T-cell (primary cell): ENCODE measurements at places on chromosomes 16 and 17. TPM values are rescaled to one million over a fixed set of nuclear protein-coding genes. Genes with fewer than 3 reads are reported as not detected.
A peak's percentile ranks its signal among the peaks of the same experiment; 100 is the strongest.

DNA sequence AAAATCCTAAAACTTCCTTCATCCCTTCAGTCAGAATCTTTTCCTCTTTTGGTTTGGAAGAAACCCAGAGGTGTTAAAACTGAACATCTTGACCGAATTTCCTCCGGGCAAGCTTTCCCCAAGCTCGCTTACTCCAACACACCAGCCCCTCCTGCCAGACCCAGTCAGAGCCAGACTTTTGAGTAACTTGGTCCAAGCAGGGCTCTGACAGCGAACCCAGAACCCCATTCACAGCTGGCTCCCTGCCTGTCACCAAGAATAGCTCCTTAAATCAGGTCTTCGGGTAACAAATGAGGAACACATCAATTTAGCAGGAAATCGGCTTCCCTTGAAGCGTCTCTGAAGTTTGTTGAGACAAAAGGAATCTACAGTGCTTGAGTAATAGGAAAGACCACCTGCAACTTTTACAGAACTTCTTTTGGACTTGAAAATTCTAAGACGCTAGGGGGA, 27.3 kb downstream of the GAS7 start:
- no peak for DNase-seq
- peaks cover 6% of the 10 kb centered on the region for H3K27me3 ChIP-seq
- H3K36me3 ChIP-seq, result no peaks in the 10 kb centered on the region
- H3K4me3 ChIP-seq, result no peak overlapping the region

- no peak overlapping the region for H3K27ac ChIP-seq
- no peak for DNase-seq
- H3K27me3 ChIP-seq, result peaks cover 30% of the 10 kb centered on the region
- peaks cover 20% of the 10 kb centered on the region for H3K4me1 ChIP-seq
Observed at GRCh38 chr16:88430185-88430523, 22.9 kb upstream of the ZFPM1 start.

- H3K36me3 ChIP-seq, result peaks cover 2% of the 10 kb centered on the region
- peak within 1 kb of the TSS; percentile 78 for H3K27ac ChIP-seq
- peak within 1 kb of the TSS; percentile 81 for H3K4me3 ChIP-seq
Observed at GRCh38 chr17:58691701-58692238, at the start of gene TEX14. Gene TEX14 (minus strand): TSS chr17:58692045. CDS start chr17:58652001, 40,044 bp downstream.

DNA sequence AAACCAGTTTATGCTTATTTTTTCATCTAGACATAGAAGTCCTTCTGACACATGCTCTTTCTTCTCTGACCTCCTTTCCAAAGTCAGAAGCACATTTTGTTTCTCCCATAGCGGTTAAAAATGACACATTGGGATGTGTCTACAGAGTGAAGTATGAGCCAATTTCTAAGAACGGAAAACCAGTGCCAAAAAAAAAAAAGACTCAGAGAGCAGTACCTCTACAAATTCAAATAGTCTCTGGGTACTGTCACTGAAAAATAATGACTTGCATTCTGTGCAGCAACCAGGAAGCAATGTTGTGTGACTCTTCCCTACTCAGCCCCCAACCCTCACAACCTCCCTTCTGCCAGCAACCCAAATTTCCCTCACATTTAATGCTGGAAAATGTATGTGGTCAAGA, 145.5 kb upstream of the PMFBP1 start:
- no peak overlapping the region for H3K4me3 ChIP-seq
- no peaks in the 10 kb centered on the region for H3K4me1 ChIP-seq

GRCh38 chr17:73118951-73119391, 26.5 kb upstream of the SLC39A11 start:
- H3K4me3 ChIP-seq, result no peak overlapping the region
- no peak overlapping the region for H3K27ac ChIP-seq
- peaks cover 1% of the 10 kb centered on the region for H3K27me3 ChIP-seq
- H3K4me1 ChIP-seq, result no peaks in the 10 kb centered on the region
- no peaks in the 10 kb centered on the region for H3K36me3 ChIP-seq
- DNase-seq, result no peak

DNA sequence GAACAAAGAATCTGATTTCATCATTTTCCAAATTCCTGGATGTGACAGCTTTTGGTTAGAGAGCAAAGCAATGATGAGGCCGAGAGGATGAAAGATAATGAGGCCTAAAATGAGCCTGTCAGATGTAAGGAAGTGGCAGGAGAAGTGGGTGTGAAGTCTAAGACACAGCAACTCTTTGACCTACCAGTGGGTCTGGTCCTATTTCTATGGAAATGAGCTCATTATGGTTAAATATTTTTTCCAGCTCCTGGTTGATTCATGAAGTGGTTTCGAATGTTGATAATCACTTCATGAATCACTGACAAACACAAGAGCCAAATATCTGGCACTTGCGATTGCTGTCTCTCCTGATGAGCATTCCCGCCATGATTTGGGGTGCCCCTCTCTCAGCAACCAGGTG, 273.3 kb upstream of the CDH5 start:
- H3K36me3 ChIP-seq, result no peaks in the 10 kb centered on the region
- no peaks in the 10 kb centered on the region for H3K4me1 ChIP-seq
- peaks cover 3% of the 10 kb centered on the region for H3K27me3 ChIP-seq

DNA sequence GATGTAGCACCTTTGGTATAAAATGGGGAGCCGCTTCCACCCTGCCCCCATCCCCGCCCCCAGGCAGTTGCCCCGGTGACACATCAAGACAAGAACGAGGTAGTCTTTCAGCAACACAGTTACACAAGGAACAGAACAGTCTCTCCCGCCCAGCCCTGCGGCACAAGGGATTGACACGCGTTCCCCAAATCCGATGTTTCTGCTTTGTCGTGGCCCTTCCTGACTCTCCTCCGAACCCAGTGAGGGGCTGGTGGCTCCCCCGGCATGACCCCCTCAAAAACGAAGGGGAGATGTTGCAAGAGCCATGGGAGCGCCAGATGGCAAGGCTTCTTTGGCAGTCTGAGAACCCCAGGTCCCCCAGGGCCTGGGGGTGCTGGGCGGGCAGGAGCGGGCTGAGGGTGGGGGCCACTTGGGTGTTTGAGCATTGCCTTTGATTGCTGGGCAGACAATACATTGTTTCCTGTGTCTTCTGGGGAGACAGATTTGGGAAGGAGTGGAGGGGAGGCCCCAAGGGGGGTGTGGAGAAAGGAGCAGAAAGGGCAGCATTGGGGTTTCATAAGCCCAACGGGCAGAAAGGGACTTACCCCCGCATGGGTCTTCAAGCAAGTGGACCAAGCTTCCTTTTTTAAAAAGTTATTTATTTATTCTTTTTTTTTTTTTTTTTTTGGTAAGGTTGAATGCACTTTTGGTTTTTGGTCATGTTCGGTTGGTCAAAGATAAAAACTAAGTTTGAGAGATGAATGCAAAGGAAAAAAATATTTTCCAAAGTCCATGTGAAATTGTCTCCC, 16.6 kb downstream of the COL1A1 start:
- H3K4me1 ChIP-seq, result peaks cover 15% of the 10 kb centered on the region
- no peak overlapping the region for H3K27ac ChIP-seq
- no peak for DNase-seq
- H3K36me3 ChIP-seq, result no peaks in the 10 kb centered on the region
- no peak overlapping the region for H3K4me3 ChIP-seq
- no peaks in the 10 kb centered on the region for H3K27me3 ChIP-seq

- H3K27me3 ChIP-seq, result no peaks in the 10 kb centered on the region
- H3K27ac ChIP-seq, result no peak overlapping the region
- no peak overlapping the region for H3K4me3 ChIP-seq
- H3K36me3 ChIP-seq, result no peaks in the 10 kb centered on the region
- no peak for DNase-seq
Observed at GRCh38 chr17:52762147-52762793, 603.8 kb upstream of the CA10 start.

DNA sequence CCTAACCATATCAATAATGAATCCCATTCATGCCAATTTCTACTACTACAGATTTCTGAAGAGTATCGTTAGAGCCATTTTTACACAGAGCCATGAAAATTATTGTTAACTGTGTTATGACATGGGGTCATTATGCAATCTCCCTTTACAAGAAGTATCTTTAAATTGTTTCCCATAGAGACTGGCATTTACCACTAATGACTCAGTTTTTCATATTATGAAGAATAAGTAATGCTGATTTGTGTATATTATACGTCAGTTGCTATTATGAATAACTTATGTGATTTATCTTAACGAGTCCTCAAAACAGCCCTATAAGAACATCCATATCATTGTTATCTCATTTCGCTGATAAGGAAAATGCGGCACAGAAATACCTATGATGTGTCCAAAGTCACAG, 173.8 kb downstream of the KCNJ2 start:
- no peaks in the 10 kb centered on the region for H3K27me3 ChIP-seq
- no peaks in the 10 kb centered on the region for H3K4me1 ChIP-seq
- no peak overlapping the region for H3K27ac ChIP-seq
- no peaks in the 10 kb centered on the region for H3K36me3 ChIP-seq
- no peak overlapping the region for H3K4me3 ChIP-seq

GRAP gene
- 26.5 TPM for total RNA-seq

TPPP3 gene
- total RNA-seq, result not detected

TNS4 gene
- 0.66 TPM for total RNA-seq

LSM12 gene
- total RNA-seq, result 29.4 TPM

PLLP gene
- total RNA-seq, result 1.4 TPM

MYH3 gene
- total RNA-seq, result 11.6 TPM
